Natural killer cell (primary cell): ENCODE measurements at places on chromosomes 12 and 14.

DNA sequence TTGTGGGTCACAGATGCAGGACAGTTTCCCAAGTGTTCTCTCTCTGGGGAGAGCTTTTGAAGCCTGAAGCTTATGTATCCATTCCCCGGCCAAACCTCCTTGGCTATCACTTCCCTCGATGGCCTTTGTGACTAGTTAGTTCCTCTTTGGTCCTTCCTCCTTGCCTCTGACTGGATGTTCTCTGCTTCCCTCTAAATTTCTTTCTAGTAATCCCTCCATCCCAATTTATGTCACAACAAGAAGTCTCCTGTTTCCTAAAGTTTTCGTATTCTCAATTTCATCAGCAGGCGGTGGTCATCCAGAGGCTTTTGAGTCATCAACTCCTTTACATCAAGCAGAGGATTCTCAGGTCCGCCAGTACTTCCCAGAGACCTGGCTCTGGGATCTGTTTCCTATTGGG, 27.5 kb downstream of the A2ML1 start:
- H3K4me3 ChIP-seq = no peak overlapping the region
- no peaks in the 10 kb centered on the region for H3K27me3 ChIP-seq
- DNase-seq = no peak
- no peaks in the 10 kb centered on the region for H3K36me3 ChIP-seq

- H3K27me3 ChIP-seq = peaks cover 2% of the 10 kb centered on the region
- no peaks in the 10 kb centered on the region for H3K36me3 ChIP-seq
- DNase-seq = no peak
- no peak overlapping the region for H3K27ac ChIP-seq
- no peaks in the 10 kb centered on the region for H3K4me1 ChIP-seq
These were observed 109.3 kb upstream of the IFNG-AS1 start for GRCh38 chr12:67879937-67880336.

DNA sequence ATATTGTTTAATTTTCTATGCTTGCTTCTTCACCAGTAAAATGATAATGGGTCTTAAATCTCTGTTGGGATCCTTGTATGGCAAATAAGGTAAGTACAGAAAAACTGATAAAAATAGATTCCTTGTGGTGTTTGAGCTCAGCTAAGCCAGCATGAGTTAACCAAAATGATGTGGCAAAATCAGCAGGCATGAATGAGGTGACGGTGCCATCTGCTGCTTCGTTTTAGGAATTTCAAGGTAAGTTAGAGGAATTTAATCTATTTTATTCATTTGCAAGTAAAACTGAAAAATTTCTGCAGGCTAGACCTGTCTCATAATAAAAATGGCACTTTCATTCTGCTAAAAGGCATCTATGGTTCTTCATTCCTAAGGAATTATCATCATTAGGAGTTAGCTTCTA, 10.0 kb upstream of the CLEC7A start:
- no peaks in the 10 kb centered on the region for H3K36me3 ChIP-seq
- H3K4me1 ChIP-seq = no peaks in the 10 kb centered on the region
- no peak for DNase-seq
- H3K27ac ChIP-seq = no peak overlapping the region
- peaks cover 4% of the 10 kb centered on the region for H3K27me3 ChIP-seq

GRCh38 chr14:29759521-29760340, 167.9 kb downstream of the PRKD1 start:
- no peaks in the 10 kb centered on the region for H3K27me3 ChIP-seq
- H3K36me3 ChIP-seq = no peaks in the 10 kb centered on the region
- DNase-seq = no peak
- no peak overlapping the region for H3K27ac ChIP-seq
- H3K4me1 ChIP-seq = no peaks in the 10 kb centered on the region

DNA sequence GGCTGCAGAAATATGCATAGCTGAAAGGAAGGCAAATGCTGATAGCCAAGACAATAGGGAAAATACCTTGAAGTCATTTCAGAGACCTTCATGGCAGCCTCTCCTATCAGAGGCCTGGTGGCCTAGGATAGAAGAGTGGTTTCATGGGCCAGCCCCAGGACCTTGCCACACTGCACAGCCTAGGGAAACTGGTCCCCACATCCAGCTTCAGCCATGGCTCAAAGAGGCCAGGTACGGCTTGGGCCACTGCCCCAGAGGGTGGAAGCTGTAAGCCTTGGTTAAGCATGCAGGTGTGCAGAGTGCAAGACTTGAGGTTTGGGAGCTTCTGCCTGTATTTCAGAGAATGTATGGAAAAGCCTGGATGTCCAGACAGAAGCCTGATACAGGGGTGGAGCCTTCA, 101.0 kb upstream of the KITLG start:
- H3K27ac ChIP-seq = no peak overlapping the region
- no peak overlapping the region for H3K4me3 ChIP-seq
- H3K36me3 ChIP-seq = no peaks in the 10 kb centered on the region
- no peak for DNase-seq
- H3K27me3 ChIP-seq = no peaks in the 10 kb centered on the region

GRCh38 chr12:51334764-51335163, 10.8 kb upstream of the BIN2 start:
- peaks cover under 1% of the 10 kb centered on the region for H3K4me1 ChIP-seq
- H3K36me3 ChIP-seq = no peaks in the 10 kb centered on the region
- H3K27ac ChIP-seq = no peak overlapping the region
- DNase-seq = no peak

GRCh38 chr12:80708259-80708974, 983 bp downstream of the MYF6 start:
- no peaks in the 10 kb centered on the region for H3K27me3 ChIP-seq
- H3K27ac ChIP-seq = no peak overlapping the region
- H3K4me3 ChIP-seq = no peak overlapping the region
- H3K4me1 ChIP-seq = no peaks in the 10 kb centered on the region
- no peak for DNase-seq

GRCh38 chr12:53145383-53146260, 34.9 kb upstream of the ZNF740 start:
- H3K4me1 ChIP-seq = no peaks in the 10 kb centered on the region
- H3K27me3 ChIP-seq = no peaks in the 10 kb centered on the region
- no peak overlapping the region for H3K4me3 ChIP-seq
- DNase-seq = no peak
- H3K36me3 ChIP-seq = no peaks in the 10 kb centered on the region
- no peak overlapping the region for H3K27ac ChIP-seq

- no peaks in the 10 kb centered on the region for H3K27me3 ChIP-seq
- no peaks in the 10 kb centered on the region for H3K36me3 ChIP-seq
- no peak overlapping the region for H3K4me3 ChIP-seq
- no peak for DNase-seq
- no peak overlapping the region for H3K27ac ChIP-seq
These were observed 87.1 kb downstream of the FZD10 start for GRCh38 chr12:130249376-130249775.

- H3K27ac ChIP-seq = no peak overlapping the region
- H3K36me3 ChIP-seq = peaks cover 7% of the 10 kb centered on the region
- no peaks in the 10 kb centered on the region for H3K27me3 ChIP-seq
- no peaks in the 10 kb centered on the region for H3K4me1 ChIP-seq
- DNase-seq = no peak
These were observed 27.8 kb downstream of the NOPCHAP1 start for GRCh38 chr12:105013892-105014291.

DNA sequence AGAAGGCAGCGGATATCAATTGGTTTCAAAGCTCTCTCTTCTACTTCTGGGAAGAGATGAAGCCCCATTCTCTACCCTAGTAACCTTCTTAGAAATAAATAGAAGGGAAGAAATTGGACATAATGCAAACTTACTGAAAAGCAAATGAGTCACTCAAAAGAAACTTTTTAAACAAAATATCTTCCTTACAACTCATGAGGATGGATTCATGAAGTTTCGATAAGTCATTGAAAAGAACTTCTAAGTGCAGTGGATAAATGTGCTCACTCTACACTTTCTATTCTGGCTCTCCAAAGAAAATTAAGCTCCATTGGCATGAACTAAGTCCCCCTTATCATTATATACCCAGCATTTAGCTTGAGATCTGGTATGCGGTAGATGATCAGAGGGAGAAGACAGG, 899.5 kb downstream of the RPS29 start:
- H3K27me3 ChIP-seq = no peaks in the 10 kb centered on the region
- no peaks in the 10 kb centered on the region for H3K4me1 ChIP-seq
- H3K4me3 ChIP-seq = no peak overlapping the region
- H3K27ac ChIP-seq = no peak overlapping the region
- DNase-seq = no peak

GRCh38 chr12:29990971-29991370, 207.2 kb upstream of the TMTC1 start:
- no peak overlapping the region for H3K27ac ChIP-seq
- no peaks in the 10 kb centered on the region for H3K4me1 ChIP-seq
- DNase-seq = no peak
- no peak overlapping the region for H3K4me3 ChIP-seq

- H3K27ac ChIP-seq = no peak overlapping the region
- no peak overlapping the region for H3K4me3 ChIP-seq
- no peak for DNase-seq
- H3K4me1 ChIP-seq = no peaks in the 10 kb centered on the region
- H3K36me3 ChIP-seq = no peaks in the 10 kb centered on the region
- H3K27me3 ChIP-seq = no peaks in the 10 kb centered on the region
These were observed 418.1 kb downstream of the LRIG3 start for GRCh38 chr12:58502226-58502625.

- DNase-seq = no peak
- H3K4me3 ChIP-seq = no peak overlapping the region
- no peak overlapping the region for H3K27ac ChIP-seq
These were observed 266.8 kb downstream of the TTC6 start for GRCh38 chr14:37862263-37862662.

- H3K4me3 ChIP-seq = no peak overlapping the region
- no peaks in the 10 kb centered on the region for H3K36me3 ChIP-seq
- H3K27ac ChIP-seq = no peak overlapping the region
- H3K4me1 ChIP-seq = no peaks in the 10 kb centered on the region
- DNase-seq = no peak
- no peaks in the 10 kb centered on the region for H3K27me3 ChIP-seq
These were observed 15.0 kb upstream of the MDM2 start for GRCh38 chr12:68792952-68793351.

- no peaks in the 10 kb centered on the region for H3K36me3 ChIP-seq
- no peaks in the 10 kb centered on the region for H3K4me1 ChIP-seq
- peak; percentile 31 for DNase-seq
- no peak overlapping the region for H3K4me3 ChIP-seq
- no peak overlapping the region for H3K27ac ChIP-seq
These were observed 858.2 kb downstream of the VRK1 start for GRCh38 chr14:97655169-97655948.

DNA sequence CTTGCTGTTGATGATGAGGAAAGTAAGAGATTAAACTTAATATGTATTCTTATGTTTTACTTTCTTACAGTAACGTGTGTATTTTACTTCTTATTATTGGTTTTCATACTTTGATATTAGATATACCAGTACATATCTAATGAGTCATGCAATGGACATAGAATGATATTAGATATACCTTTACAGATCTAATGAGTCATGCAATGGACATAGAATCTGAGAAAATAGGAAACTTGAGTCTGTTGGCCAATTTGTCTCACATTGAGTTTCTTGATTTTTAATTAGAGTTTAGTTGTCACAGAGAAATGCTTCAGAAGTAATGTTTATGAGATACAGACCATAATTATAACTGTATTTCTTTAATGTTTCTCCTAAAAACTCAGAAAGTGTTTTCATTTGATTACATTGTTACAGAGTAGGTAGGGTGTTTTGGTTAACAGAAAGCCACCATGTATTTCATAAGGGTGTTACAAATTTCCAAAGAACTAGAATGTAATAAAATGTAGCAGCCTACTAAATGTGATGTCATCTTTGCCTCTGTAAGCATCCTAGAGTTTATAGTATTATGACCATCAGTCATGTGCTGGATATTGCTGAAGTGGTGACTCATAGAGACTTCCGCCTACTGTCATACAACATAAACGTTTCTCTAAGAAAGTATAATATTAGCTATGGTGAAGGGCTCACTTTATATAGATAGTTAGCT, 3.0 kb downstream of the GAS2L3 start:
- H3K36me3 ChIP-seq = no peaks in the 10 kb centered on the region
- H3K4me1 ChIP-seq = peaks cover 15% of the 10 kb centered on the region
- H3K27ac ChIP-seq = no peak overlapping the region

GRCh38 chr12:80413462-80413861, 30.6 kb upstream of the PTPRQ start:
- no peak for DNase-seq
- H3K27ac ChIP-seq = no peak overlapping the region
- no peaks in the 10 kb centered on the region for H3K36me3 ChIP-seq
- no peak overlapping the region for H3K4me3 ChIP-seq
- no peaks in the 10 kb centered on the region for H3K27me3 ChIP-seq

GRCh38 chr14:104799244-104800014, 1.5 kb upstream of the ZBTB42 start:
- H3K36me3 ChIP-seq = no peaks in the 10 kb centered on the region
- H3K4me1 ChIP-seq = peaks cover 43% of the 10 kb centered on the region
- H3K4me3 ChIP-seq = peak overlapping the region; percentile 48
- DNase-seq = no peak
- peak overlapping the region; percentile 94 for H3K27ac ChIP-seq

DNA sequence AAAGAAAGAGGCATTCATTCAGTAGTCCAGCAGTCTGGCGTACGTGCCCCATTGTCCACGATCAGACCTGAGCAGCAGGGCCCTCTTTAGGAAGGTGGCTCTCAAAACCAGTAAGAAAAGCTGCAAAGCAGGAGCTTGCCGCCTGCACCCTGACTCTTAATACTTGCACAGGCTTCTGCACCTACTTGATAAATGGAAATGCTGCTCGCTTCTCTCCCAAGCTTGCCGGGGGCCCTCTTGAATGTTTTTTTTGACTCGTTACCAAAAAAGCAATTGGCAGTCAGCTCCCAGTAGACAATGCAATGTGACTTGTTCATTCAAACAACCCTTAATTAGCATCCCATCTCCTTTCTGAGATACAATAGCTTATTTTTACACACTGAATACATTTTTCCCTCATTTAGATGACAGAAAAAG, 27.2 kb upstream of the PTPRB start:
- no peaks in the 10 kb centered on the region for H3K36me3 ChIP-seq
- peaks cover 9% of the 10 kb centered on the region for H3K4me1 ChIP-seq
- H3K4me3 ChIP-seq = no peak overlapping the region

DNA sequence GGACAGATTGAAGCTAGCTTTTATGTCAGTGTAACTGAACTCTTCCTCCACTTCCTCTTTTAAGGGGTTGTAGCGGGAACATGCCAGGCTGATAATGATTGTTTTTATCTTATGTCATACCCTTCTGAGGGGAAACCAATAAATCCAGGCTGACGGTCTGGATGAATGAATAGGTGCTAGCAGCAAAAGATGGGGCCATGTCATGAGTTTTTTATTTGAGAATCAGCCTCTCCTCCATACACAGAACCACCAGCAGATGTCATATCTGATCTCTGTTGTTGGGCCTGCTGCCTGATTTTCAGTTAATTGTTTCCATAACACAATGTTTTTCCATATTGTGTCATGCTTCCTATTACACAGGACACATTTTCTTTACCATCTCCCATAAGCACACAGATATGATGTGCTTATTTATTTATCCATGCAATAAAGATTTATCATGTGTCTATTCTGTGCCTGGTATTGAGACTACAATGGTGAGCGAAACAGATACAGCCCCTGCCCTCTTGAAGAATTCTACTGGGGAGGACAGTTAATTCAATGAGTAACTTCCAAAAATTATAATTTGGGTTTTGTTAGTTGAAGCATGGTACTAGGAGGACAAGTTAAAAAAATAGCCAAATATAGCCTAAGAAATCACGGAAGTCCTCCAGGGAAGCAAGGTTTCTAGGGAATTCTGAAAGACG, 33.6 kb upstream of the CRY1 start:
- H3K36me3 ChIP-seq = no peaks in the 10 kb centered on the region
- no peaks in the 10 kb centered on the region for H3K4me1 ChIP-seq
- no peak overlapping the region for H3K27ac ChIP-seq
- H3K27me3 ChIP-seq = no peaks in the 10 kb centered on the region
